Stimulated activated CD8-positive, alpha-beta memory T cell treated with anti-CD3 and anti-CD28 coated beads, Interleukin-4, amount 100 ng/mL, for 1 hour (primary cell): ENCODE measurements at places on chromosomes 12 and 14.

DNA sequence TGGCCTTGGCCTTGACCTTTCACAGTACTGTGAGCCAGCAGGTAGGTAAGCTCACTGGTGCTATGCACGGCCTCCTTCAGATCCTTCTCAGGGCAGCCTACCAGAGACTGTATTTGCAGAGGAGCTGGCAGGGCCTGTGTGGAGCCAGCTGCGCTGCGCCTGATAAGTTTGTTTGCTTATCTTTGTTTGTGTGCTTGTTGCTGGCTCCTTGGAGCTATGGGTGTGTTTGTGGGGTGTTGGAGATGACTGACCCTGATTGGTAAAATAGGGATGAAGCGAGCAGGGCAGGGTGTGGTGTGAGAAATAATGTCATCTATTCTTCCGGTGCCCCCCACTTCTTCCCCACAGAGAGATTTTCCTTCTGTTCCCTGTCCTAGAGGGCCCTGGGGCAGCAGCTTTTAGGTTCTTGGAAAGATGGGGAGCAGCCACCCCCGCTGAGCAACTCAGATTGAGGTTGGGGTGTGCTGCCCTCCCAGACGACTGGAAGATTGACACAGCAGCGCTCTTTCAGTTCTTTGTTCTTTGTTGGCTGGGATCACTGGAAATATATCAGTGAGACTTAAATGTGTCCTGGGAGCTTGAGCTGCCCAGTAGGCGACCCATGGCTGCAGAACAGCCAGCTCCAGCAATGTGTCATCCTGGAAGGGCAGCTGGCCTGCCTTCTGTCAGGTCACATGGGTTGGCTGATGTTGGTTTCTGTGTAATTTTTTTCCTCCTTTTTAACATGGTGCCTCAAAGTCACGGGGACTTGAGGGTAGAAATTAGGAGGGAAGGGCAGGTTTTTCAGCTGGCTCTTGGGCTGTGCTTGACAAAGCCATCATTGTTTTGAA lies 19.6 kb downstream of the MLXIP start:
- no peak for DNase-seq

GRCh38 chr12:13097491-13098011 lies 5.9 kb downstream of the GSG1 start:
- no peak for DNase-seq

DNA sequence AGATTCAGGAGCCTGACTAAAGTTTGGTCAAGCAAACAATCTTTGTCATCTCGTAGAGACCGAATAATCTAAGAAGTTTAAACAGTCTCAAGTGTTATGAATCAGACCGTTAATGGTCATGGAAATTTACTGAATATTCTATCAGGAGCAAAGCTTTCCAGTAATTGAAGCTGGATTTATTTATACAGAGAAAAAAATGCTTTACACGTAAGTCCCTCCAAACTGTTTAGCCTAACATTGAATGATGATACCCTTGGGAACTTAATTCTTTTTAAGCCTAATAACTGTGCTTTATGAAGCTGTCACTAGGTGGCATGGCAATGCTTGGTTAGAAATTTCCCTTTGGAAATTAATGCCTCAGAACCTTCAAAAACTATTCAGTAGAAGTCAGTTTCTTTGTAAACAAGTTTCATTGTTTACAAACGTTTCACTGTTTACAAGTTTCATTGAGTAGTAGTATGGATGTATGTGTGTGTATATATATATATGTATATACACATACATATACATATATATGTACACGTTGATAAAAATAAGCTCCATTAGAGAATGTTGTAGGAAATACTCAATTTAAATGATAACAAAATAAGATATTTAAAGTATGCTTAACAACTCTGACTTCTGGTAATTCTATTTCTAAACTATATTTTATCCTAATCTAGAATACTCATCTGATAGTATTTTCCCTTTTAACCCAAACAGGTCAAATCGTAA lies 32.1 kb downstream of the DEPDC4 start:
- no peak for DNase-seq

DNA sequence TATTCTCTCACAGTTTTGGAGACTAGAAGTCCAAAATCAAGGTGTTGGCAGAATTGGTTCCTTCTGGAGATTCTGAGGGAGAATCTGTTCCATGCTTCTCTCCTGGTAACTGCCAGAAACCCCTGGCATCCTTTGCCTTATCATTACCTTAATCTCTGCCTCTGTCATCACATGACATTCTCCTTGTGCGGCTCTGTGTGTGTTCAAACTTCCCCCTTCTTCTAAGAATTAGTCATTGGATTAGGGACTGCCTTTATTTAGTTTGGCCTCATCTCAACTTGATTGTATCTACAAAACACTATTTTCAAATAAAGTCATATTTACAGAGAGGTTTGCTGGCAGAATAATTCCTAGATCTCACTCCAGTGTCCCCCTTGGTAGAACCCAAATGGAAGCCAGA lies 68.9 kb downstream of the ZNF641 start:
- no peak for DNase-seq

- DNase-seq = no peak
These were observed 435.4 kb upstream of the STXBP6 start for GRCh38 chr14:25485381-25485780.

DNA sequence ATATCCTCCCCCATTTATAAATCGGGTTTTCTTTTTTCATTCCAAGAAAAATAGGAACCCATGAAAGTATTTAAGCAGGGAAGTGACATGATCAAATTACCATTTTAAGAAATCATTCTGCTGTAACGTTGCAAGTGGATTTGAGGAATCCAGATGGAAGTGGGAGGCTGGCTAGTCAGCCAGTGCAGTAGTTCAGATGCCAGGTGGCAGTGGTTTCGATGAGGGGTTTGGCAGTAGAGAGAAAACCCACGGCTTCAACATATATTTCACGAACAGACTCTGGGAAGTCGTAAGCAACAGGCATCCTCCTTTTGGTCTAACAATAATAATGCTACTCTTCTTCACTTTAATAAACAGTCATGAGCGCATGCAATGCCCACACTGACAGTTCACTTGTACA lies 25.0 kb downstream of the PDZRN4 start:
- DNase-seq = no peak

DNA sequence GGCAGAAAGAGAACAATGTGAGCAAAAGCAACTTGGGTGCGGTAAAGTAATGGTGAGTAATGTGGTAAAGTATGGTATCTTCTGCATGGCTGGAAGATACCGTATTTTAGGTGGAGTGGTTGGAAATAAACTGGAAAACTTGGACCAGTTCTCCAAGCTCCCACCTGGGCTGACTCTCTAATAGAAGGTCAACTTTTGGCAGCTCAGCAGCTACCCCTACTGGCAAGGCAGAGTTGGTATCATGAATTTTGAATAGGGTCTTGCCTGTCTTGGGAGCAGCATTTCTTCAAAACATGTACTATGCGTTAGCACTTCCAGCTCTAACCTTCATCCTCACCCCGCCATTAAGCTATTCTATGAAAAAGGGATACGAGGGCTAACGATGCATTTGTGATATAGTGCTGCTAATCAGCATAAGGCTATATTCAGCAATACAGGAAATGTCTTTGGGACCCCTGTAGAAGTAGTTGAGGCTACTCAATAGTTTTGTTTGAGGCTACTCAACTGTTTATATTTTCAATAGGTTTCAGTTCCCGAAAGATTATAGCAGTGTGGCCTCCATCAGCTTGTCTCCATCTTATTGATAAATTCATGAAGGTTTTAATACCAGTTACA lies 276.3 kb upstream of the FAR2 start:
- DNase-seq = no peak
